ENCODE measurements at places on chromosomes 5 and 9.

DNA sequence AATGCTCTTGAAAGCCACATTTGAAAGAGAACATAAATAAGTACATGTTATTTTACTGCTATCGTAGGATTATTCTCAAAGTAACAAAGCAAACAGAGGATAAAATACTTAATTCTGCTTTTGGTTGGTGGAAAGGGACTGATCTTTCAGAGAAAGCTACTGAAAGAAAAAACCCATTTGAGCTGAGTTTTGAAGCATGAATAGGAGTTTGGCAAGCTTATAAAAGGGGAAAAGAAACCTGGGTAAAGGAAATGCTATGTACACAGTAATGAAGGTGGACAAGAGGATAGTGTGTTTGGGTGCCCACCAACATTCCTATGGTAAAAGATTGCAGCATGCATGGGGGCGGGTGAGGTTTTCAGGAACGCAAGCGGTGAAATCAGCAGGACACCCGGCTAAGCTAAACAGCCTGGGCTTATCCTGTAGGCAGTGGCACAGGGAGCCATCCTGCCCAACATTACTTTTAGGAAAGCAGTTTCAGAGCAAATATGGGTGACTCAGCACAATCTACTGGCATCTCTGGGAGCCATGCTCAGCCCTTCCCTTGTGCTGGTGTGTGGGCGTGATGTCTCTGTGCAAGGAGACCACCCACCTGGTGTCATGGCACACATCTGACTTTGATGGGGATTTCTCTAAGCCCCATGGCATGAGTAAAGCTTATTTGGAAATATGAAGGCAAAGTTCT lies 673.9 kb upstream of the KLF4 start:
- peak; percentile 22 for DNase-seq

DNA sequence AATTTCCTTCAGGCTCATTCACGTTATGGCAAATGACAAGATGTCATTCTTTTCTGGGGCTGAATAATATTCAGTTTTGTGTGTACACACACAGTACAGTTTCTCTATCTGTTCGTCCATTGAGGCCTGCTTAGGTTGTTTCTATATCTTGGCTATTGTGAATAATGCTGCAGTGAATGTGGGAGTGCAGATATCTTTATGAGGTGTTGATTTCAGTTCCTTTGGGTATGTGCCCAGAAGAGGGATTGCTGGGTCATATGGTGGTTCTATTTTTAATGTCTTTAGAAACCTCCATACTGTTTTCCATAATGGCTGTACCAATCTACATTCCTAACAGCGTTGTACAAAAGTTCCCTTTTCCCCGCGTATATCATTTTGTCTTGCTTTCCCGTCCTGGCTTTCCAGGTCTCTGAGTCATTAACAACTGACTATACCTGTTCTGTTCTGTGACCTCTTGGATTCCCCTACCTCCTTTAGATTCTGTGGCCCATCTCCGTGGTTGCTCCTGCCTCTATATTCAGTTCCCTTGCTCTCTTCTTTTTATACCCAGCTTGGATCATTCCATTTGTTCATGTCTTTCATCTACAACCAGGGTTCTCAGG lies 6.8 kb downstream of the SNX30 start:
- DNase-seq, result no peak

DNA sequence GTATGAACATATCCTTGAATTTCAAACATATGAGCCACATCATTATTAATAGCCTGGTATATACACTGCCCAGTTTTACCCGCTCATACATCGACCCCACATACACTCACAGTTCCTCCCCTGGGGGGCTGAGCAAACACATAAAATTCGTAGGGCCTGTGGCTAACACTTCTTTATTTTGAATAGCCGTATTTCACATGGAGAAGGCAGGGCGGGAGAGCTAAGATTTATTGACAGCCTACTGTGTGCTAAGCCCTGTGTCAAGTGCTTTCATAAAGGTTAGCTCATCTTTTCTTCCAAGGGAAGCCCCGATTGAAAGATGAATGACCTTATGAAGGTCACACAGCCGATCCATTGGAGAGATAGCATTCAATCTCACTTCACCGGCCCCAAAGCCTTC lies 134.4 kb downstream of the ENC1 start:
- DNase-seq, result no peak

- peak; percentile 64 for DNase-seq
Measured at GRCh38 chr5:142474431-142475094, 149.7 kb upstream of the SPRY4 start.

- peak; percentile 23 for DNase-seq
Measured at GRCh38 chr9:109708451-109708945, 71.5 kb upstream of the PALM2AKAP2 start.

- DNase-seq, result no peak
Measured at GRCh38 chr5:56281489-56282165, 48.5 kb upstream of the ANKRD55 start.

GRCh38 chr9:36966371-36967097 lies 67.5 kb downstream of the PAX5 start:
- DNase-seq, result no peak

DNA sequence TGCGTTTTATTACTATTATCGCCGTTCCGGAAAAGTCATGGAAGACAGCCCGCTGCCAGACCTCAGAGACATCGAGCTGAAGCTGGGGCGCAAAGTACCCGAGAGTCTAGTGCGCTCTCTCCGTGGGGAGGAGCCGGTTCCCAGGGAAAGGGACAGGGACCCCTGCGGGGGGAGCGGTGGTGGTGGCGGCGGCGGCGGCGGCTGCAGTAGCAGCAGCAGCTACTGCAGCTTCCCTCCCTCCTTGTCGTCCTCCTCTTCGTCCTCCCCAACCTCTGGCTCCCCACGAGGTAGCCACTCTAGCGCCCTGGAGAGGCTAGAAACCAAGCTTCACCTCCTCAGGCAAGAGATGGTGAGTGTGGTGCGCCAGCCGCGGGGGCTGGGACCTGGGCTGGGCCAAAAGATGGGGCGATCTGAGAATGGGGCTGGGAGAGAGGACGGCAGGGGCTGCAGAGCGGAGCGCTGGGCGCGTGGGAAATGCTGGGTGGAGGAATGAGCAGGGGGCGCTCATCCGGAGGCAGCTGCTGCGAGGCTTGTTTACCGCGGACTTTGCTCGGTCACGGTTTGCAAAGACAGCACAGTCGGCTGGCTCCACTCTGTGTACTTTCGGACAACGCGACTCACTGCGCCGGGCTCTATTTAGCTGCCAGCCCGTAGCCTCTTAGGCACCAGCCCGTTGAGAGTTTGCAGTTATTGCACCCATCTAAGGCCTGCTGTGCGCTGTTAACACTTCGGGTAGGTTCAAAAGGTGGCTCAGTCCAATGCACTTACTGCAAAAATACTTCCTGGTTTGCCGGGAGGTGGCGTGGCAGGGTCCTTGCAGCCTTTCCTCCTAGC lies 1.1 kb downstream of the LURAP1L start:
- DNase-seq, result peak; percentile 88

GRCh38 chr5:72325566-72326305 lies 5.6 kb downstream of the PTCD2 start:
- peak; percentile 55 for DNase-seq

GRCh38 chr5:56026863-56027300 lies 32.1 kb upstream of the IL6ST start:
- peak; percentile 61 for DNase-seq

Measured in AG08395 (cell line).